ENCODE measurements at places on chromosomes 6 and 20. TPM values are rescaled to one million over a fixed set of nuclear protein-coding genes. Genes with fewer than 3 reads are reported as not detected.

DEFB128 gene
- not detected for total RNA-seq

- no peak for DNase-seq
Measured at GRCh38 chr6:30062471-30063178, 1.6 kb downstream of the POLR1H start.

GSTA2 gene
- not detected for total RNA-seq

DNA sequence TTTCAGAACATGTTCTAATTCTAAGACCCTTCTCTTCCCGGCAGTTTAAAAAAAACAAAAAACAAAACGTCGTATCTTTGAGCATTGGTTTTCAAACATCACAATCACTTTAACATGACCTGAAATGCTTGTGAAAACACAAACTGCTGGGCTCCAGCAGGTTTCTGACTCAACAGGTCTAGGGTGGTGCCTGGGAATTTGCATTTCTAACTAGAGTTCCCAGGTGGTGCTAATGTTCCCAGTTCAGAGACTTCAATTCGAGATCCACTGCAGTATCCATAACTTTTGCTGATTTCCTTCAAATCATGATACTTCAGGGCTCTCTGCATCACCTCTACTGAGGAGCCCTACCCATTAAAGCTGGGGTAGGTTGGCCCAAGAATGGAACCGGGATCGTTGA, 850 bp upstream of the SMPDL3A start:
- no peak for DNase-seq

- no peak for DNase-seq
Measured at GRCh38 chr6:149271348-149272340, 45.9 kb upstream of the TAB2 start.

SRMS gene
- total RNA-seq, result not detected

ZNF334 gene
- 1.4 TPM for total RNA-seq

SH3BGRL2 gene
- 0.14 TPM for total RNA-seq

ATP6V1G2 gene
- 3.2 TPM for total RNA-seq

STX7 gene
- 36.7 TPM for total RNA-seq

DNA sequence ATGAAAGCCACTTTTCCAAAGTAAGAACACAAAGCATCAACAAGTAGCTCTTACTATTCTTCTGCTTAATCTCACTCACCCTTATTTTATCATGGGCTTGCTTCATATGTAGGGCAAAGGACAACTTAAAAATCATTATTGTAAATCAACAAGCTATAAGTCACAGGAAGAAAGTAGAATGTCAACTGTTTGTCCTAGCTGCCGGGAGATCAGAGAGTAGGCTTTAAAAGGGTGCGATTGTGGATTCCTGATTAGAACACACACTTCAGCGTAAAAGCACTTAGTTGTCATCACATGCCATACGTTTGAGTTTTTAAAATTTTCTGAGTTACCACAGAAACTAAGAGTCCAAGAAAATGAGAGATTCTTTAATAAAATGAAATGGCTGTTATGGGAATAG, 44.4 kb upstream of the NHSL1 start:
- no peak for DNase-seq

DNA sequence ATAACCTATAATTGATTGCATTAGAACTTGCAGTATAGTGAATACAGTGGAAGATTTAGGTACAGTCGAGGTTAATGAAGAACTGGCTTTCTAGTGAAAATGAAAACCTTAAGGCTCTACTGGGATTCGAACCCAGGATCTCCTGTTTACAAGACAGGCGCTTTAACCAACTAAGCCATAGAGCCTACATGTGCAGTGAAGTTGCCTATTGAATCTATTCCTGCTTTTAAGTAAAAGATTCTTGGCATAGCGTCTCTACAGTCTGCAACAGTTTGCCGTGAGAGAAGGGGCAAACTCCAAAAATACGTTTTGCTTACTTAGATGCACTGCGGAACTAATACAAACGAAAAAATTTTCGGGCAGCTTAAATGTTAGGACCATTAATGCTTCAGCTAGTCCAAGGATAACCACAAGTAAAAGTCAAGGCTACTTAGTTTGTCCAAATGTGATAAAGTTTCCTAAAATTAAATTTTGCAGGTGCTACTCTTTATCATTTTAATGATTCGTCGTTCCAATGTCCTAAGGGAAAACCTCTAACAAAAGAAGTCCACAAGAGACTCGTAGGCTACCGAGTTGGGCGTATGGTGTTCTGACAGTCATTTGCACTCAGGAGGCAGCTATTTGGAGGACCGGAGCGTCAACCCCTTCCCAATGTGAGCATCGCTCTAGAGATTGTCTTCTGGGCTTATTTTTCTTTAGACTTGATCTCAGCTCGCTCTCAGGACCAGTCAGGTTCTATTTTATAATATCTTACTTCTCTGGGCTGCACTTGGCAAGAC, 31.3 kb upstream of the ZSCAN23 start:
- peak; percentile 92 for DNase-seq

GSTA1 gene
- 0.30 TPM for total RNA-seq

GRCh38 chr20:54793291-54793992, 318.0 kb downstream of the DOK5 start:
- no peak for DNase-seq

- DNase-seq, result no peak
Measured at GRCh38 chr6:100466410-100467128, 1.8 kb upstream of the SIM1 start.

SLC2A10 gene
- total RNA-seq, result 37.0 TPM

DNA sequence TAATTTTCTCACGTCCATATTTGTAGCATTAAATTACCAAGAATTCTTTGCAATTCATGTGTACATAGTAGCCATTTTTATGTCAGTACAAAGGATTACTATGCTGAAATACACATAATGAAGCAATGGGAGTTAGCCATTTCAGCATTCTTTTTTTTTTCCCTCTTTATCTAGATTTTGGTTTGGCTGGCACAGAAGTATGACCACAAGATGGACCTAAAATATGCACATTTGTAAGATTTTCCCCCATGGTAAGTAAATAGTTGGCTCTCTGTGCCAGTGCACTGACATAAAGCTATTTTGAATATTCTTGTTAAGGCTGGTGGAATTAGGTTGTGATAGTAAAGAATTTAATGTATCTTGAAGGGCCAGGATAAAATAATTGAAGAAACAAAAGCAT, 486.1 kb upstream of the BTBD3 start:
- DNase-seq, result no peak

STMND1 gene
- not detected for total RNA-seq

SLCO4A1 gene
- total RNA-seq, result 2.8 TPM

DNA sequence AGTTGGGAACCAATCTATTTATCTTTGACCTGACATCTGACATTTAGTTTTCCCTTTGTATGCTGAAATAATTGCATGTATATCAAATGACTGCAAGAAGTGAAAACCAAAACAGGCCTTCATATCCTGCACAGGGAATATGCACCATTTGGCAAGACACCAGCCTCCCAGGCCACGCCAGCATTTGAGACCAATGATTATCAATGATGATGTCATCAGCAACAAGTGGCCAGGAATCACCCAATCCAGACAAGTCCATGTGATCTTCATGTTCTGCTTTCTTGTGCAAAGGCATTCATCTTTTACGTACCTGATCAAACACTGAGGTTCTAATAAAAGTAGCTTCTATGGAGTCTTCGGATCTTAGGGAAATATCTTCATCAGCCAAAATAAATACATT, 107.4 kb upstream of the TENT5A start:
- DNase-seq, result no peak

DNA sequence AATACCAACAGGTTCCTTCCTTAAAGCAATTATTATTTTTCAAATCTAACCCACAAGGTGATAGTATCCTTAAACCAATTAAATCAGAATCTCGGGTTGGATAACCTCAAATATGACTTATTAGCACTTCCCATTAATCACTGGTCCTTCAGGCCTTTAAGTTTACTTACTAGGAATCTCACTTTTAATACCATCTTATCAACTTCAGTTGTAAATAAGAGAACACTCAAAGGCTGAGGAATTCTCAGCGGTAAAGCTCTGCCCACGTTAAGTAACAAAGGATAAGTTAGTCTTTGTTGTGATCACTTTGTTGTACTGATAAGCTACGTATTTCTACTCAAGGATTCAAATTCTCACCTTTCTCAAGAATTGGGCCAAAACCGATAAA, 82.0 kb downstream of the OR2B2 start:
- DNase-seq, result no peak

GRCh38 chr6:17863901-17864754, 123.3 kb downstream of the KIF13A start:
- peak; percentile 92 for DNase-seq

GRCh38 chr20:37640600-37641561, 52.9 kb upstream of the CTNNBL1 start:
- DNase-seq, result no peak

DNA sequence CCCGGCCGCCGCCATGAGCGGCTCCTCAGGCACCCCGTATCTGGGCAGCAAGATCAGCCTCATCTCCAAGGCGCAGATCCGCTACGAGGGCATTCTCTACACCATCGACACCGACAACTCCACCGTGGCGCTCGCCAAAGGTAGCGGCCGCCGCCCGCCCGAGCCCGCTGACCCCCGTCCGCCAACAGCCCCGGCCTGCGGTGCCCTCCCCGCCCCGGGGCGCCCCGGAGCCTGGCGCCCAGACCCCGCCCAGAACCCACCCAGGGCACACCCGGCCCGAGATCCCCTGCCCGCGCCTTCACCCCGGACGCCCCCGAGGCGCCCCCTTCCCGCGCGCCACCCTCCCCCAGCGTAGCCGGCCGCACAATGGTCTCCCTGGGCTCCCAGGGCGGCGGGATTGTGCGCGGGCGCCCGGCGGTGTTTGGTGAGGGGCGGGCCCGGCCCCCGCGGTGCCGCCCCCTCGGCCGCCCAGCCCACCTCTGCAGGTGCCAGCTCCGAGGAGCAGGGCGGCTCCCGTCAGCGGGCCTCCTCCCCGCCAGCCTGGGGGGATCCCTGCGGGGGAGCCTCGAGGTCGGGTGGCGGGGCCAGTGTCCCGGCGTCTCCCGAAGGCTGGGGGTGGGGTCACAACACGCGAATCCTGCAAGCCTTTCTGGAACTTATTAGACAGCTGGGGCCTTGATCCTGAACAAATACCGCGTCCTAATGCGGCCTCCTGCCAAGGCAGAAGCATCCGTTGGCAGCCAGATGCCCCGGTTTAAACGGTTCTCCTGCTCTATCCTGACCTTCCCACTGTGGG, 577 bp downstream of the LSM14B start:
- no peak for DNase-seq

TUBB1 gene
- not detected for total RNA-seq

C6orf58 gene
- total RNA-seq, result not detected

DNA sequence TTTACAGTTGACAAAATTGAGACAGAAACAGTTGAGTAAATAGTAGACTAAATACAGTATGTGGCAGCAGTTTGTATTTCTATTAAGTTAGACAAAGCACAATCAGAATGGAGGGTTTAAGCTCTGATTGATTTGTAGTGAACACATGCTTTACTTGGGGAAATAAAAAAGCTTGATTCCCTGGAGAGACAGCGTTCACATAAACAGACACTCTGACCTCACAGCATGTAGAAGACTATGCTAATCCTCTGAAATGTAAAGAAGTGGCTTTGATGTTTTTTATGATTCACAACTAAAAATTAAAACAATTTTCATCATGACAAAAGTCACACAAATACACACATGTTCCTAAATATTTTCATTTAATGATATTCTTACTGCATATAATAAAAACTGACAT, 126.9 kb upstream of the FAM83B start:
- no peak for DNase-seq

GRCh38 chr6:20870021-20870420, 335.8 kb downstream of the CDKAL1 start:
- DNase-seq, result no peak

DNA sequence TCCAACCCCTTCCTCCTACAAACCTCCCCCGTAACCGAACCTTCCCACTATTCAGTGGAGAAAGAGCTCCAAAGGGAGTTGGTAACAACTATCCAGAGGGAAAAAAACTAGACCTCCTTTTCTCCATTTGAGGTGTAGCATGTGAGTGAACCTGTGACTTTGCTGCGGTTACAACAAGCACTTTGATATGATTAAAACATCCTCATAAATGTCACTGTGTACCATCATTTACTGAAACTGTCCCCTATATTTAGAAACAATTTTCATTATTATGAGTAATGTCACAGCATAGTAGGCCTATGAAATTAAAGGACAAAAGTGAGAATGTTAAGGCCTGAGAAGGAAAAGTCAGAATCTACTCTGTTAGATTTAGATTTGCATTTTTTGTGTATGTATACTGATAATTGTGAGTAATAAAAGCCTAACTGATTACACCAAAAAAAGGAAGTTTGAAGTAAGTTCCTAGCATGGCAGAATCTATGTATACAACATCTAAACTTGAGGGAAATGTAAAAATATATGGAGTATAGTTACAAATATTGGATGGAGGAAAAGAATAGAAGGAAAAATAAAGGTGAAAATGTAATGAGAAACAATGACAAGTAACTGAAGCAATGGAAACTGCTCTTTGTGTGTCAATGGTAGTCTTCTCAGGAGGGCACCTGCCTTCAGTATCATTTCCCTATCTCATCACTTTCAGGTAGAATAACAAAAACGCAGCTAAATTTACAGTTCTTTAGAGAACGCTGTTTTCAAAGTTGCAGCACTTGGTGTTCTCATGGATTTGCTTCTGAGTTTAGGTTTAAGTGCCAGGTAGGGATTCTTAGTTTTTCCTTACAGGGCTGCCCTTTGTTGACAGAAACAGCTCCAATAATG, 145.9 kb downstream of the IMPG1 start:
- DNase-seq, result no peak

DNA sequence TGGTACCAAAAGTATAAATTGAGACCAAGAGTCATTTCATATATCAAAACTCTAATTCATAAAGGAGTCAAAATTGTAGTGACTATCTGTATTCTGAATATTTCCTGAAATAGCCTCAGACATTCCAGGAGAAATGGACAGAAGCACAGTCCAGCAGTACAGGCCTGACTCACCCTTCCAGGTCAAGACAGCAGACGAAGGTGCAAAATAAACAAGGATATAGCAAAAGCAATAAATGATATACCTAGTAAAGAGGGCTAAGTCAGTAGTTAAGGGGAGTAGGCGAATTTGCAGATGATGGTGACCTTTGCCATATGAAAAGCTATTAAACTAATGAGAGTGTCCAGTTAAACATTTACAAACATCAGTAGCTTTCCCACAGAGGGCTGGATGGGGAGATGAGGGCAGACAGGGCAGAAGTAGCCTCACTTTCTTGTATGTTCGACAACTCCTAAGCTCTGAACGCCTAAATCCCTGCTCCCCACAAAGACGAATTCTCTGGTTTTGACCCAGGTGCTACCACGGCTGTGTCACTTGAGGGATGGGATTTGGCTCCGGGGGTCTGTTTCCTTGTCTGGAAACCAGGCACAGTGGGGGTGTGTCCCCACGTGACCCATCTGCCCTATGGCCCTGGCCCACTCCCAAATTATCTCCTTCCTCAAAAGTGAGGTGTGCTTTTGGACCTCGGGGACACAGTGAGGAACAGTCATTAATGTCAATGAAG, 3.6 kb upstream of the SLC52A3 start:
- no peak for DNase-seq

GRCh38 chr6:100472674-100473073, 8.0 kb upstream of the SIM1 start:
- peak; percentile 81 for DNase-seq

GRCh38 chr6:45571159-45571558, 193.4 kb upstream of the SUPT3H start:
- DNase-seq, result no peak

GRCh38 chr20:20489054-20489453, 121.2 kb downstream of the INSM1 start:
- no peak for DNase-seq

SALL4 gene
- 0.33 TPM for total RNA-seq

RPS21 gene
- total RNA-seq, result 1,192 TPM
